T-helper 2 cell (primary cell): ENCODE measurements at places on chromosomes 12 and 14.

DNA sequence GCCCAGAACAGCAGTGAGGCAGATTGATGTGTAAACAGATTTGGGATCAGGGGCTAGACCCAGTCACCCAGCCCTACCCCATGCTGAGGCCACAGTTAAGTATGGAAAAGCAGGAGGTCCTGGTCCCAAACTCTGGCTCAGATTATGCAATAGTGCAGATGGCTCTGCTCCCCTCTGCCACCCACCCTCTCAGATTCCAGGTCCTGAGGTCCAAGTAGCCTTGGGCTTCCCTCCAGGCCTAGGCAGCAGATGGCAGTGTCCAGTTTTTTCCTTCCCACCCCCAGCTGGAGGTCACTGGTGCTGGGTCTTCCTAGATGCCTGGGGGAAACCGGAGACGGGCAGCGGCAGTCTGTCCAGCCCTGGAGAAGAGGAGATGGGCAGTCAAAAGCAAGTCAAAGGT is 2.8 kb upstream of the DHH start:
- no peak for DNase-seq

DNA sequence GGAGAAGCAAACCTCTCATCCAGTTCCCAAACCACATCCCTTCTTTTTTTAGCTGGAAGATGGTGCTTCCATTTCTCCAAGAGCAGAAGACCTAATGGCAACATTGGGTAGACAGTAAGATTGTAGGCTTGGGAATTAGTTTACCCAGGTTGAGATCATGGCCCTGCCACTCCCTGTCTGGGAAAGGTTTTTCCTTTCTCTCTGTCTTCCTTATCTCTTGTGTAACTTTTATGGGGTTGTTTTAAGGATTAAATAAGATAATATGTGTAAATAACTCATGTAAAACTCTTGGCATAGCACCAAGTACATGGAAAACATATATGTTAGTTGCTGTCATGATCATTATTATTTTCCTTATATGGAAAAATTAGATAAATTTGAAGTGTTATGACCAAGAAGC is 23.2 kb upstream of the PSMA6 start:
- no peak for DNase-seq

- no peak for DNase-seq
These were observed 29.8 kb downstream of the FNTB start for GRCh38 chr14:65016471-65016870.

GRCh38 chr12:49920241-49920914 is 16.7 kb upstream of the FAIM2 start:
- no peak for DNase-seq

DNA sequence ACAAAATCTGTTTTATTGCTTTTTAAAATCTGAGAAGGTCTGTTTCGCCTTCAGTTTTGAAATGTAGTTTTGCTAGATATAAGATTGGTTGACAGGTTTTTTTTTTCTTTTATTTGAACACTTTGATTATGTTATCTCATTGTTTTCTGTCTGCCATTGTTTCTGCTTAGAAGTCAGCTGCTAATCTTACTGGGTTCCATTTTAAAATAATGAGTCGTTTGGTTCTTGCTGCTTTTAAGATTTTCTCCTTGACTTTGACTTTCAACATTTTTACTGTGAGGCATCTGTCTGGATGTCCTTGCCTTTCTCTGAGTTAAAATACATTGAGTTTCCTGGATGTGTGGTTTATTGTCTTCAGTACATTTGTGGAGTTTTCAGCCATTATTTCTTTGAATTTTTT is 56.7 kb downstream of the ADIPOR2 start:
- DNase-seq: no peak

DNA sequence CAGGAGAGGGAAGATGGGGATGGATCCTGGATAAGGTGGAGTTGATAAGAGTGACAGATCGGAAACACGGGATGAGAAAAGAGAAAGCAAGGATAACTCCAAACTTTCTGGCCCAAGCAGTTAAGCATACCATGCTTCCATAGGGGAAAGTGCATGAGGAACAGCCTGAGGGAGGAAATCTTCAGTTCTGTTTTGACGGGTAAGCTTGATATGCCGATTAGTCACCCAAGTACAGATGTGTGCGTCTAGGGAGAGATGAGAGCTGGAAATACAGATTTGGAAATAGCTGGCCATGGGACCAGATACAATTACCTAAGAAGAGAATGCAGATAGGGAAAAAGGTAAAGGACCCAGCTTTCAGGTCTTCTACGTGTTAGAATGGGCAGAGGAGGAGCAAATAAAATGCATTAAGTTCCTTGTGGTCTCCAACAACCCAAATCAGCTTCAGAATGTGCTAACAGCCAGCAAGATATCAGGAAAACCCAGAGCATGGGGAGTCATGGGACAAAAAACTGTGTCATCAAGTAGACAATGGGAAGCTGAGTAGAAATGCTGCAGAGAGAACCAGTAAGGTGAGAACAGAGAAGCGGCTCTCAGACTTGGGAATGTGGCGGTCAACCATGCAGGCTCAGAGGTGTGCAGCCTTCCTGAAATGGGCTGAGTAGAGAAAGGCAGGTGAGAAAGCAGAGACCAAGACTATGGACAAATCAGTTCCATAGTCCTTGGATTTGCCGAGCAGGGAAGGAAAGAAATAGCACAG is 56.3 kb downstream of the PPP1R36 start:
- DNase-seq: no peak

- no peak for DNase-seq
These were observed 31.1 kb downstream of the PRIMA1 start for GRCh38 chr14:93757206-93757605.

DNA sequence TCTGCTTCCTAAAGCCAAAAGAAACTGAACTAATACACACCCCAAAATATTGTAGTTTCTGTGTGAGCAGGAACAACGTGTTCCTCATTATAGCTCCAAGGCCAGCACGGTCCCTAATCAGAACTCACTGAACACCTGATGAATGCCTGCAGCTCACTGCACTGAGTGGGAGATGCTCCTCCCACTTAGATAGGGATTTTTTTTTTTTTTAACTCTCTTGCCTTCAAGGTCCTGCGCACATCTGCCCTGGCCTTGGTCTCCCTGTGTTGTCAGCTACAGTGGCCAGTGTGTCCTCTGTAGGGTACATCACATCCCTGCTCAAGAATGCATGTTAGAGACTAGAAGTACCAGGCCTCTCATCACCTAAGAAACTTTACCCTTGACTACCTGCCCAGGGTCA is 44.3 kb upstream of the TMPO start:
- DNase-seq: no peak

- no peak for DNase-seq
These were observed 21.7 kb downstream of the NEUROD4 start for GRCh38 chr12:55041345-55042055.

DNA sequence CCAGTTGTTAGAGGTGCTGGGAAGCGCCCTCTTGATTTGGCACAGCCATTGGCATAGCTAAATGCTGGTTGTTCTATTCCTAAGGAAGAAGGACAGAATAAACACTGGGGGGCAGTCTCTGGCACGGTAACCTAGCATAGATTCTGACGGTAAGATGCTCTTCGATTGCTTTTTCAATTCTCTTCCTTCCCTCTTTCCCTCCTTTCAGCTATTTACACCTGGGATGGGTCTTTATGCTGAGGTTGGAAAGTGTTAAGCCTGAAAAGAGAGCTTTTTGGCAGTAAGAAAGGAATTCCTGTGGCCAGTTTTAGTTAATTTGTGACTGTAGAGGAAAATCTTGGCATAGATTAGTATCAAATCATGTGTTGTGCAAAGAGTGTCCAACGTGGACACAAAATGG is 162.8 kb downstream of the SNAPC1 start:
- no peak for DNase-seq

DNA sequence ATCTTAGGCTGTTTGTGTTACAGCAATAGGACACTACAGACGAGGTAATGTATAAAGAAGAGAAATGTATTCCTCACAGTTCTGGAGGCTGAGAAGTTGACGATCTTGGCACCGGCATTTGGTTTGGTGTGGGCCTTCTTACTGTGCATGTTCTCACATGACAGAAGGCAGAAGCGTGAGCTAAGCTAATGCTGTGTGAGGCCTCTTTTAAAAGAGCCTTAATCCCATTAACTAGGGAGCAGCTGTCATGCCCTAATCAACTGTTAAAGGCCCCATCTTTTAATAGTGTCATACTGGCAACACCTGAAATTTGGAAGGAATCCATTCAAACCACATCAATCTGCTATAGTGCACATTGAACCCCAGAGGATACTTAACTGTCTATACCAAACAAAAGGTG is 992.9 kb downstream of the GALC start:
- DNase-seq: no peak

- DNase-seq: no peak
These were observed 90.9 kb upstream of the PKP2 start for GRCh38 chr12:32987512-32987911.

DNA sequence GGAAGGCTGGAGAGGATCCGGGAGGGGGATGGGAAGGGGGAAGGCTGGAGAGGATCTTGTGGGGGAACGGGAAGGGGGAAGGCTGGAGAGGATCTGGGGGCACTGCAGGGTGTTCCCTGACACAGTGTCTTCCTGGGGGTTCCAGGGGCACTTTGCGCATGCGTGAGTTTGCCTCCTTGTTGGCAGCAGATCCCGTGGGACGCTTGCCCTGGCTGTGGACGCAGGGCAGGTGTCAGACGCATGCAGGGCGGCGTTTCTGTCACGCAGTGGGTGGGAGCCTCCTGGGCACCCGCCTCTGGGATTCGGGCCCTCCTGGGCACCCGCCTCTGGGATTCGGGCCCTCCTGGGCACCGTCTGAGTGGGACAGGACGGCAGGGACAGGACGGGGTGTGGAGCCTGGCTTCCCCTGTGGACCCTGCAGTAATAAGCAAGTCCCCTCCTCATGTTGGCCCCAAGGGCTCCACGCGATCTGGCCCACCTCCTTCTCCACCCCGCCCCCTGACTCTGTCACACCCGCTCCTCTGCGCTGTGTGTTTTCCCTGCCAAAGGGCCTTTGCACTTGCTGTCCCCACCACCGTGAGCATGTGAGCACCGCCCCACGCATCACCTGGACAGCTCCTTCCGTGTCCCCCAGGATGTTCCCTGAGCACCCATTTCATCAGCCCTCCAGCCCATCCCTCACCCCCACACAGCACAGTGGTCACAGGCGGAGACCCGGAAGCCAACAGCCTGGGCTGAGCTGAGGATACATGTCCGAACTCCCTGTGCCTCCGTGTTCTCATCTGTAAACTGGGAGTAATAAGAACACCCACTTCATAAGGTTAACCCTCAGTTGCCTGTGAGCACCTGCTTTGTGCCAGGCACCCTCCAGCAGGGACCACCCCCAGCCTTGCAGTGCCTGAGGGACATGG is 4.4 kb downstream of the MMP17 start:
- no peak for DNase-seq

GRCh38 chr12:642633-643474 is 20.4 kb downstream of the NINJ2 start:
- peak; percentile 79 for DNase-seq

DNA sequence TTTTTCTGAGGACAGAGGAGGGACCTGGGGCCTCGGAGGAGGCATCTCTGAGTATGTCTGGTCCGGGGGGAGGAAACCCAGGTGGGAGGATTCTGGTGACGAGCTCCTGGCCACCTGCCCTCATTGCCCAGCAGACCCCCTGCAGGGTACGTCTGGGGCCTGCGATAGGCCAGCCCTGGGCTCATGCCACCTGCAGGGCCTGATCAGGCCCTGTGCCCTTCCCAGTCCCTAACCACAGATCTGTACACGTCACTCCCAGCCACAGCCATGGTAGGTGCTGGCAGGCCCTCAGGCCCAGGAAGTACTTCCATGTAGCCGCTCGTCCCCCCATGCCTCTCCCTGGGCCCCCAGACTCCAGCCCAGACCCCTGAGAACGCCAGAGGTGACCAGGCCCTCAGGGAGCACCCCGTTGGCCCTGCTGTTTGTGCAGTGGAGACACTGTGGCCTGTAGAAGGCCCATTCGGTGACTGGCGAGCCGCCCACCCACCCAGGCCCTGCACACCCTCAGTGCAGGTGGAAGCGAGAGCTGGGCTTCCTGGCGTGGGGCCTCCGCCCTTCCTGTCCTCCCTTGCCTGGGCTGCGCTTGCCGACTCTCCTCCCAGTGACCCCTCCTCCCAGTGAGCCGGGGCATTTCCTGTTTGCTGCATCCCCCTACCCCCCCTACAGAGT is 5.7 kb downstream of the INF2 start:
- no peak for DNase-seq

- no peak for DNase-seq
These were observed 69.0 kb upstream of the DHRS4 start for GRCh38 chr14:23884541-23884904.

- DNase-seq: no peak
These were observed 40.9 kb downstream of the DAD1 start for GRCh38 chr14:22547948-22548750.

GRCh38 chr14:28494196-28494595 is 272.4 kb upstream of the FOXG1 start:
- no peak for DNase-seq

- no peak for DNase-seq
These were observed 69.1 kb upstream of the NAP1L1 start for GRCh38 chr12:76153616-76154015.

- DNase-seq: no peak
These were observed 153.5 kb upstream of the HMGA2 start for GRCh38 chr12:65670775-65671174.

DNA sequence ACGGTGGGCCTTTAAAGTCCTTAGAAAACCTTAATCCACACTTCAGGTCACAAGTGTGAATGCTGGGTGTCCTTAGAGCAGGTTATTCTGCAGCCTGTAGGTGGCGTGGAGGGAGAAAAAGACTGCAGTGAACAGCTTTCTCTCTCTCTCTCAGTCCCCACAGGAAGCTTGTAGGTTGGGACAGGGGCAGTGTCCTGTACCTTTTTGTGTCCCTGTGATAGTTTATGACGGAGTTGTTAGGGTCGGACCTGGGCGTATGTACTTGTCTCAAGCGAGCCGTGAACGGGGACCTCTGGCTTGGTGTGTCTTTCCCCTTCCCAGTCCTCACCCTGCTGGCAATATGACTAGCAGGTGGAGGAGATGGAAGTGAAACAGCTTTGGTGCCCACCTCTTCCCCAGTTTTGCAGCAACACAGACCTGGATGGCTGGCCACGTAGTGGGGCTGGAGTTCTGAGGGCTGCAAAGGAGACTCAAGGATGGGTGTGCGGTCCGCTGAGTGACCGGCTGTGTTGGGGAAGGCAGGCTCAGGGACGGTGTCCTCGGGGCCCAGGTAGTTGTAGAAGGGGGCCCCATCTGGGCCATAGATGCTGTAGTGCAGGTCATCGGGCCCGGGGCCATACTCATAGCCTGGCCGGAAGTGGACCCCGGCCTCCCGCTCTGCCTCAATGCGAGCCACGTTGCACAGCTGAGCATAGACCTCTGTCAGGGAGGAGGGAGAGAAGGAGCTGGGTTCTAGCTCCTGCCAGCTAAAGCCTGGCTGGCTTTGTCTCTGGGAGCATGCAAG is 8.9 kb downstream of the ISCA2 start:
- DNase-seq: no peak

DNA sequence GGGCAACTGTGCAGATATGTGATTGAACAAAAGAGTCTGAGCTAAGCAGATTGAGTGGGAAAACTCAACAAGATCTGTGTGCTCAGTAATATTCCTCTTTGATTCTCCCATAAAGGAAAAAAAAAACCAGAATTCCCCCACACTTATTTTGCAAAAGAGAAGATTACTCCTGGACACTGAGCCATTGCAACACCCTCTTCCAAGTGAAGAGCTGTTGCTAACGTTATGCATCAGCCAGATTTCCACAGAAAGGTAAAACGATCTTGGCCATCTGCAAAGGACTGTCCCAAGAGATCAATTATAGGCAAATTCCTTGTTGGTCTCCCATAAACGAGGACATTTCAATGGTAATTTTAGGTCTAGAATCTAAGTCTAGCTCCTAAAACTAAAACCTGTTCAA is 587.7 kb downstream of the C12orf50 start:
- no peak for DNase-seq
